ENCODE measurements at places on chromosomes 7 and 10. TPM values are rescaled to one million over a fixed set of nuclear protein-coding genes. Genes with fewer than 3 reads are reported as not detected.
A peak's percentile ranks its signal among the peaks of the same experiment; 100 is the strongest.

DNA sequence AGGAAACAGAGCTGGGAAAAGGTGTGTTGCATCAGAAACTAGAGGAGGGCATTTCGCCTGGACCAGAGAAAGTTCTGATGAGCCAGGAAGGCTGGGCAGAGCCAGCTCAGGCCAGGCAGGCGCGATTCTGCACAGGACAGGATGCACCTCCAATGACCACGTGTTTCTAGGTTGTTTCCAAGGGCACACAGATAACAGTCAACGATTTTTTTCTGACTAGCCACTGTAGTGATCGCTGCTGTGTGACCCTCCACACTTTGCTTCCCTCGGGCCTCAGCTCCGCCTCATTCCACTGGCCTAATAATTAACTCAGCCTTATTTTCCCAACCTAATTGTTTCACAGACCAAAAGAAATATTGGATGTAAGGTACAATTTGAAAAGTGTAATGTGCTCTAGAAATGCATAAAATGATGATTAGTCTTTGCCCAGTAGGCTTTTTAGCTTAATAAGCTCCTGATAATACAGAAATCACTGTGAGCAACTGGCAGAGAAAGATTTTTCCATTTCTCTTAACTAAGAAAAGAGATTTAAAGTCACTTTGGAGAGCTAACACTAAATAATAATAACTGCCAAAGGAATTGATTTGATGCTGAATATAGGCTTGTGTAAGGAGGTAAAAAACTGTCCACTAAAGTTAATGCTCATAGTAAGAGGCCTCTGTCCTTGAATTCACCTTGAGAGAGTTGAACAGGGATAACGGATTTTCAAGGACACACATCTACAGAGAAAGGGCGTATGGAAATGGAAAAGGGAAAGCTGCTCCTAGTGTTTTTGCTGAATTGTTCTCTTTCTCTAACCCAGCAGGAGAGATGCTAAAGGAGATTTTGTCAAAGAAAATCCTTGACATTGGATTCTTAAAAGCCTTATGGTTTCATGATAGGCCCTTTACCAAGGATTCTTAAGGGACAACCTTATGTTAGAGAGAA lies 291.0 kb upstream of the C7orf33 start:
- DNase-seq: no peak

DNA sequence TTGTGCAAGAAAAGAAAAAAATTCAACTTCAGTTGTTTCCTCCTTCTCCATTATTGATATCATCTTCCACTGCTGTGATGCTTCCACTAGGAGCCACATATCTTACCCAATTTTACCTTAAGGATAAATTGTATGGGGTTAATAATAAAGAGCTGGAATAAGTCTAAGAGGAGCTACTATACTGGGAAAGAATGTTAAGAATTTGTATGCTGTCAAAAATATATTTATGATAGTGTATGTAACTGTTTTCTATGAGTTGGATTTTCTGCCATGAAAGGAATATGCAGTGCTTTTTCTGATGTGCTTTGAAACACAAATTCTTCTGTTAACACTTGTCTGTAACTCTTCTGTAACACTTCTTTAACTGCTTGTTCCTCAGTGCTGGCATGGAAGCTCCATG lies 219.1 kb downstream of the VTI1A start:
- no peak for DNase-seq

DNA sequence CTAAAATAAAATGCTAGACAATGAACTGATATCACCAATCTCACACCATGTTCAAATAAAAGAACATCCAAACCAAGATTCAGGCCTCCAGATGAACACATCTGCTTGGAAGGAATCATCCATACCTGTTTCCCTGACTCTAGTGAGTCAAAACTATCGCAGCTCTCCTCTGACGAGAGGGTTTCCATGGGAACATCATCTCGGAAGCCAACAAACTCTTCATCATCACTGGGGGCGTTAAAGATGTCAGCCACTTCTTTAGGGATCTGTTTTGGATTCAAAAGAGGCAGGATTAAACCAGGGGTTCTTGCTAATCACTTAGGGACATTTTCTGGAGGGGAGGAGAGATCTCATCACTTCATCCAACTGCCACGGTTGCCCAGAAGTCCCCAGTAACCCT lies 29.1 kb downstream of the CDCA7L start:
- DNase-seq: no peak

DNA sequence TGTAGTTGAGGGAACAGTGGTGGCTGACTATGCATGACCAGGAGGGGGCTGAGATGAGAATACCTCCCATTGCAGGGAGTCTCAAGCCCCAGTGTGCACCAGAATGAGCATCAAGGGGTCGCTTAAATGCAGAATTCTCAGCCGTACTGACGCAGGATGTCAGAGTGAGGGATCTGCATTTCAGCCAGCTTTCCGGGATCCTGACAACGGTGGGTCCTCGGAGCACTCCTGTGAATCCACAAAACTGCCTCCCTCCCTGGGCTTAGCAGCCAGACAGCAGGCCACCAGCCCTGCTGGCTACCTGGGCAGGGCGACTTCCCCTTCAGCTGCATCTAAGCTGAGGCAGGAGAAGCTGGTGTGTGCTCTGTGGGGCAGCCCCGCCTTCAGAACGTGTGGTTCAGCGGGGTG lies 21.8 kb upstream of the LOXL4 start:
- no peak for DNase-seq

DNA sequence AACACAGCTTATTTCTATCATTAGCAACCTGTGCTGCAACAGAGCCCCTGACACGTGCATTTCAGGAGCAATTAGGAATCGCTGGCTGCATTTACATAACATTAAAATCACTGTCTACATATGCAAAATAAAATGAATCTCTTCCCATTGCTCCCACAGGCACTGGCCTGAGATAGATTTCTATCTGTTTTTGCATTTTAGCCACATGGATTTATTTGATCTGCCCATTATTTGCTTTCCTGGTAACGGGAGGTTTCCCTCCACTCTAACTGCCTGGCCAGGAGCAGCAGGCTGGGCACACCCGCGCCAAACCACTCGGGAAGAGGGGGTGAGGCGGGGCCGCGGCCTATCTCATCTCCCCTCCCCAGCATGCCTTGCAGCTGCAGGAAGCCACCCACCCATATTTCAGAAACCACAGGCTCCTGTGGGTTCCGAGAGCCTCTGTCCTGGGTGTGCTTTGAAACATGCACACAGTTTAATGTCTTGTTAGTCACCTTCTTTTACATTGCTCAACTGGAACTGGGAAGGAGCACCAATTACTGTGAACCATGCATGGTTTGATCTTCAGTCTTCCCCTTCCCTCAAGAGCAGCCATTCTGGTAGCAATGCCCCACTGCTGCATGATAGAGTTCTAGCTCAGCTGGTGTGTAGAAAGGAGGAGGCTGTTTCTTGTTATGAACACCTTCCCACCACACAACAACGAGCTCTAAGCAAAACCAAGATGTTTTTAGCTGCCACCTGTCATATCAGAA lies 37.7 kb upstream of the IKZF1 start:
- DNase-seq: peak; percentile 76

Gene CCDC7
- total RNA-seq: 31.0 TPM
